ENCODE measurements at places on chromosomes 3 and 15.

DNA sequence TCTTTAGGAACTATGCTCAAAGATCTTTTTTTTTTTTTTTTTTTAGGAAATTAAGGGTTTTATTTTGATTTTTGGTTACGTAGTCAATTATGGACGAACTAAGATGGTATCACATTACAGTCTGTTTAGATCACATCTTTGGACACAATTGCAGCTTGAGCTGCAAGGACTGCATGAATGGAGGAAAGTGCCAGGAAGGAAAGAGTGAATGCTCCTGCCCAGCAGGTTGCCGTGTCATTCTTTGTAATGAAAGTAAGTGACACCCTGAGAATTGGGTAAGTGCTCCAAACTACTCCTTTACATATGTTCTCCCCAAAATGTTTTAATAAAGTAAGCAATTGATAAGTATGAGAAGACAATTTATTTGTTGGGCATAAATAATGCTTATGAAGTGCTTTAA, 716.5 kb upstream of the GOLIM4 start:
- no peak for DNase-seq

GRCh38 chr15:70100474-70101341, 3.0 kb upstream of the TLE3 start:
- peak; percentile 63 for DNase-seq

- no peak for DNase-seq
These were observed 37.1 kb downstream of the SYNM start for GRCh38 chr15:99141943-99142342.

- peak; percentile 58 for DNase-seq
These were observed 316.9 kb upstream of the ICE2 start for GRCh38 chr15:60795889-60796288.

- DNase-seq = no peak
These were observed 75.3 kb downstream of the TGFBR2 start for GRCh38 chr3:30681649-30682211.

DNA sequence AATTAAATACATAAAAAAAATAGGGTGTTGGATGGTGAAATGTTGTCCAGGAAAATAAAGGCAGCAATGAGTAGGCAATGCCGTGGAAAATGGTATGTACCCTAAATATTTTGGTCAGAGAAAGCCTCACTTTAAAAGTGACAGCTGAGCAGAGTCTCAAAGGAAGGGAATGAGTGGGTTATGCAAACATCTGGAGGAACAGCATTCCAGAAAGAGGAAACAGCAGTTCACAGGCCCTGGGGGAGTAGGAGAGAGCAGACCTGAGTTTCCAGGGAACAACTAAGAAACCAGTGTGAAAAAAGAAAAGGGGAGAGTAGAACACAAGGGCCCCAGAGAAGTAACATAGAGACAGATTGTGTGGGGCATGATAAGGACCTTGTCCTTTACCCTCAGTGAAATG, 230.0 kb upstream of the CNTN3 start:
- DNase-seq = no peak

DNA sequence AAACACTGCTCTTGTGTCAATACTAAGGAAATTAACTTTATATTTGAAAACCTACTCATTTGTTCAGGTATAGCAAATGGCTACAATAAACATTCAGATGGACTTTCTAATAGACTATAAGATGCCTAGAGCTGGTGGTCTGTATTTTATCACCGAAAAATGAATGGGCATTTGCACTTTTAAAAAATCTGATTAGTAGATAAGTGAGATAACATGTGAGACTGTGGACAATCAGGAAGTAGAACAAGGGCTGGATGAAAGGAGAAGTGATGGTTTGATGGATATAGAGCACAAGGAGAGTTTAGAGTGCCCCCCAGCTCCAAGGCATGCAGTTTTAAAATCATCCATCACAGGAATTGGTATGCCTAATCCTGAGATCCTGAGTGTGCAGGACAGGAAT, 308.4 kb upstream of the RARB start:
- DNase-seq = no peak

GRCh38 chr3:160665231-160665630, 11.7 kb upstream of the ARL14 start:
- no peak for DNase-seq

GRCh38 chr3:172181932-172182586, 142.7 kb downstream of the FNDC3B start:
- no peak for DNase-seq

DNA sequence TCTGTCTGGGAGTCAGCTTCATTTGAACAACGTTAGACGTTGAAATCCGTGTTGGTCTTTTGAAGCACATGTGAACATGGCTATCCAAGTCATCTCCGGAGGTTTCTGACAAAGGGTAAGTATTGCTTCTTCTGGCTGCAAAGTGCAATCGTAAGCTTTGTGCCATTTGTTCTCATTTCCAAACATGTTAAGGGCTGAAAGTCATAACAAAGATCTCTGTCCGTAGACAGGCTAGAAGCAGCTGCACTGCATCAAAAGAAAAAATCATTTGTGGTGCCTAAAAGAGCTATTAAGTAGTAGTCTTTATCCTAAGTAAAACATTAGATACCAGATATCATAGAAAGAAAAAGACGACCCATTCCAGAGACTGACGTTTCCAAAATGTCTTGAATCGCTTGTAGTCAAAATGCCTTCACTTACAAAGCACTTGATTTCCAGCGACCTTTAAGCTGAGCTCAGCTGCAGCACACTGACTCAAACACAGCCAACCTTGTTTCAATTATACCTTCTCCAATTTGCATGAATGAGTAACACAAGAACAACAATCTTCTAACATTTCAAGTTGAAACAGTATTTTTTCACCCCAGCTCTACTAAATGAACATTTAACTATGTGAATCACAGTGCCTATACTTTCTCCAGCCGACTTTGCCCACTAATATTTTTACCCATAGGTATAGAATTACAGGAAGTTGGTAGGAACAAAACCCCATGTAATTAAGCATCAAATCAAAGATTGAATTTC, 76.6 kb downstream of the NEDD4 start:
- DNase-seq = no peak

DNA sequence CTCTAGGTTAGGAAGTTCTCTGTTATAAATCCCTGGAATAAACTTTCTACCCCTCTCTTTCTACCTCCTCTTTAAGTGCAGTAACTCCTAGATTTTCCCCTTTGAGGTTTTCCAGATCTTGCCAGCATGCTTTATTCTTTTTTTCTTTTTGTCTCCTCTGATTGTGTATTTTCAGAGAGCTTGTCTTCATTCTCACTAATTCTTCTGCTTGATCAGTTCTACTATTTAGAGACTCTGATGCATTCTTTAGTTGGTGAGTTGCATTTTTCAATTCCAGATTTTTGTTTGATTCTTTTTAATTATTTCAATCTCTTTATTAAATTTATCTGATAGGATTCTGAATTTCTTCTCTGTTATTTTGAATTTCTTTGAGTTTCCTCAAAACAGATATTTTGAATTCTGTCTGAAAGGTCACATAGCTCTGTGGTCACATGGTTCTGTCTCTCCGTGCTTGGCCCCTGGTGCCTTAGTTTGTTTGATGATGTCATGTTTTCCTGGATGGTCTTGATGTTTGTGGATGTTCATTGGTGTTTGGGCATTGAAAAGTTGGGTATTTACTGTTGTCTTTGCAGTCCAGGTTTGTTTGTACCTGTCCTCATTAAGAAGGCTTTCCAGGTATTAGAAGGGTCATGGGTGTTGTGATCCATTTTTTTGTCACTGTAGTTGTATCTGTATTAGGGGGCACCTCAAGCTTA, 89.2 kb downstream of the BBX start:
- no peak for DNase-seq

- DNase-seq = no peak
These were observed 59.0 kb downstream of the EPHB3 start for GRCh38 chr3:184620475-184621119.

DNA sequence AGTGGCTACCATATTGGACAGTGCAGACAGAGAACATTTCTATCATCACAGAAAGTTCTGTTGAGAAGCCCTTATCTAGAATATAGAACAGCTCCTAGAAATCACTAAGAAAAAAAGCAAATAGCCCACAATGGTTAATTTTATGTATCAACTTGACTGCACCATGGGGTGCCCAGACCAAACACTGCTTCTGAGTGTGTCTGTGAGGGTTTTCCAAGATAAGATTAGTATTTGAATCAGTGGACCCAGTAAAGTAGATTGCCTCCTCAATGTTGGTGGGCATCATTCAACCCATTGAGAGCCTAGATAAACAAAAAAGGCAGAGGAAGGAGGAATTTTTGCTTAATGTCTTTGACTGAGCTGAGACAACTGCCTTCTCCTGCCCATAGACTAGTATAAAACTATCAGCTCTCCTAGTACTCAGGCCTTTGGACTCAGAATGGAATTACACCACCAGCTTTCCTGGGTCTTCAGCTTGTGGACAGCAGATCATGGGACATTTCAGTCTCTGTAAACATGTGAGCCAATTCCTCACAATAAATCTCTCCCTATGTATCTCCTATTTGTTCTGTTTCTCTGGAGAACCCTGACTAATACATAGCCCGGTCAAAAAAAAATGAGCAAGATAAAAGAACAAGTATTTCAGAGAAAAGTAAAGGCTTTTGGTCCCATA, 55.9 kb upstream of the OXTR start:
- no peak for DNase-seq

GRCh38 chr15:85750319-85751290, 44.1 kb downstream of the KLHL25 start:
- DNase-seq = no peak

DNA sequence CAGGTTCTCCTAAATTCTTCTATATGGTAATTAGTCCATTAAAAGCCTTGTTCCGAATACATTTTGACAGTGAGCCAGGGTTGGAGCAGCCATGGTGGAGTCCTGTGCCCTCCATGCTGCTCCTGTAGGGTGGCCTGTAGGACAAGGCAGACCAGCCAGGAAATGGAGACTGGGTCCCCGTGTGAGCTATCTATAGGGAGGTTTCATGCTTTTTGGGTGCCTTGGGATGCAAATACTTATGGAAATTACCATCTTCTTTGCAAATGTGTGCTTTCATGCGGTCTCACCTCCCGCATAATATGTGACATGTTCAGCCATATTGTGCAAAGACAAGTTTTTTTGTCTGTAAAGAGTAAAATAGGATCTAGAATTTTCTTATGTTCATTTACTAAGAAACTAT, 58.0 kb upstream of the FURIN start:
- no peak for DNase-seq

- DNase-seq = no peak
These were observed 49.9 kb upstream of the ATP2B2 start for GRCh38 chr3:10555263-10555662.

DNA sequence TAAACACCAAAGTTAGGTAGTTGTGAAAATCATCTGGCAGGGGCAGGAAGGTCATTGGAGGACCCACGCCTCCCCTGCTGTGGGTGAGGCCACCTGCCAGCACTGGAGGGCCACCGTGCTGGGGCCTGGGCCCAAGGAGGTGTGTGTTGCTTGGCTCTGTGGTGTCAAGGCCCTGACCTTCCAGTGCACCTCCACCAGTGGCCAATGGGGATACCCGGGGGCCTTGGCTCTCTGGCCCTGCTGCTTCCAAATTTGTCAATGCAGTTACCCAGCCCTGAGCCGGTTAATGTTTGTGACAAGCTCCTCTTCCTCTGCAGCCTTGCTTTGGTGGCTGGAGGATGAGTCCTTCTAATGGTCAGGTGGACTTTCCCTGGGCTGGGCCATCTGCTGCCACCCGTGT, 150.2 kb downstream of the KLF13 start:
- no peak for DNase-seq

GRCh38 chr3:142355692-142356091, 92.1 kb downstream of the XRN1 start:
- DNase-seq = no peak

DNA sequence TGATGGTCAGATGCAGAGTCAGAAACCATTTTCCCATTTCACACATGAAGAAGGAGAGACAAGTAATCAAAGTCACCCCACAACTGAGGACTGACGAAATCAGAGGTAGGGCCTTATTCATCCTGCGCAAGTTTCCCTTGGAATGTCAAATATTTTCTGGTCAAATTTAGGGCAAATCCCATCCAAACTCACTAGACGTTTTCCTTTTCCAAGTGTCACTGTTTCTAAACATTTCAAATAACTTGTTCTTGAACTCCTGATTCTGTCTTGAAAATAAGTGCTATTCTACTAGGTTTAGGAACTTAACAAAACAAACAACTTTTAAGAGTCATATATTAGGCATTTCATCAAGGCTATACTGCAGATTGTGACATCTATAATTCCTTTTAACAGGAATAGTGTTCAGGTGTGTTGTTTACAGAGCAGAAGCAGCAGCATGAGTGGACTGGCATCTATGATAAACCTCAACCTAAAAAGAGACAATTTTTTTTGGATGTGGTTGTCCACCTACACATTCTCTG, 40.7 kb downstream of the SUMF1 start:
- no peak for DNase-seq

- peak; percentile 6 for DNase-seq
These were observed 11.3 kb upstream of the C3orf52 start for GRCh38 chr3:112074616-112075497.

DNA sequence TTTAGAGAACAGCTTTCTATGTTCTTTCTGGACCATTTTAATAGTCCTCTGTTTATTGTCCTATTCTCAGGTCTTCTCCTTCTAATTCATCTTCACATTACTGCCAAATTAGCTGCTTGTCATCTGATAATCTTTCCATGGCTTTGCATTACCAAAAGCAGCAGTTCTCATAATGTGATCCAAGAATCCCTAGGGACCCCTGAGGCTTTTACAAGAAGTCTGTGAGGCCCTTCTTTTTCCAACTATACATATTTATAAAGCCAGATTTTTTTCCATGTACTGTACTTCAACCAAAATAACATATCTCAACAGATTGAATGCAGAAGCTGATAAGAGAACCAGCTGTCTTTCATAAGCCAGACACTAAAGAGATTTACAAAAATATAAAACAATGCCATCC, 162.5 kb upstream of the BFSP2 start:
- no peak for DNase-seq

DNA sequence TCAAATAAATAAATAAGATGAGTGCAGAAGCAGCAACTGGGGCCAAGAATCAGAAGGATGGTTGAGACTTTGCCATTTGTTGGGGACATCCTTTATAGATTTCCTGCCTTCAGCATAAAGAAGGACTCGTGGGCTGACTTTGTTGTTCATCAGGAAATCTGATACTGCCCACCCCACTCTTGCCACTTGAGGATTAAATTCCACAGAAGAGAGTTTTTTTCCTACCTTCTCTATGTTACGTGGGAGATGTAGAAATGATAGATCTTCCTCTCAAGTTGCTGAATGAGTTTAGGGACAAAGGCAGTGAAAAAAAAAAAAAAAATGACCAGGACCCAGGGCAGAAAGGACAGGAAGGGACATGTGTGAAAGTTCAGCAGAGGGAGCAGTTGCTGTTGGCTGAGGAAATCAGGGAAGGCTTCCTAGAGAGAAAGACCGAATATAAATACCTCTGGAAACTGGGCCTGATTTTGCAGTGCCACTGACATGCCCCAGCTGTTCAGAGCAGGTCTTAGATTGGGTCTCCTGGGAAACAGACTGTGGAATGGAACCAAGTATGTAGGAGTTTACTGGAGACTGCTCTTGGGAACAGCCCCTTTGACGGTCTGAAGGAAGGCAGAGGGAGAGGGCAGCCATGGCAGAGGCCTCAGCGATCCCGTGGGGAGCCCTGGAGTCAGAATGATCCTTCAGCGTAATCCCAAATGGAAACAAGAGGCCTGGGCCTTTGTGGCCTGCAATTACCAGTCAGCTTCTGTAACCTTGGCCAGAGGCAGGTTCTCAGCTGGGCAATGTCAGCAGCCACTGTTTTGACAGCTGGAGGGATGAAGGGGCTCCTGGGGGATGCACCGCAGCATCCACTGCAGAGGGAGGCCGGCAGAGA, 50.9 kb downstream of the C3orf20 start:
- no peak for DNase-seq

- no peak for DNase-seq
These were observed 6.7 kb downstream of the SLC51A start for GRCh38 chr3:196222876-196223595.

GRCh38 chr3:165669967-165670366, 167.3 kb downstream of the BCHE start:
- no peak for DNase-seq
